Activated CD4-positive, alpha-beta T cell treated with anti-CD3 and anti-CD28 coated beads, Interleukin-2, amount 10 ng/mL, durations not matched to agents 24 days and 14 days (primary cell): ENCODE measurements at places on chromosomes 16 and 17.

- DNase-seq = no peak
These were observed 86.4 kb upstream of the HS3ST2 start for GRCh38 chr16:22727285-22728166.

DNA sequence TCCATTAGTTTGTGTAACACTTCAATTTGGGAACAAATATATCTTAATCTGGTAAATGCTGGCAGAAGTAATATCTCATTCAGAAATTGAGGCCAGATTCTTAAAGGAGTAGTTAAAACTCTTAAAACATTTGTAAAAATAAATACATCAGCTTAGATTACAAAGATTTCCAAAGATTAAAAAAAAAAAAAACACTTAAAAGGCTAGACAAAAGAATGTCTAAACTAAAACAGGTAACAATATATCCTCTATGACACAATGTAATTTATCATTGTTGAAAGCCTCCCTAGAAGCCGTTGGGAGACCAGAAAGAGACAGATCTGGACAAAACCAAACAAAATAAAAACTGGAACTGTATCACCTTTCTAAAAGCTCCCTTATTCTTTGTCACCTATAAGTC is 3.5 kb downstream of the GPATCH8 start:
- DNase-seq = no peak

- no peak for DNase-seq
These were observed 358.3 kb upstream of the SALL1 start for GRCh38 chr16:51509336-51509735.

- no peak for DNase-seq
These were observed 9.3 kb downstream of the OSBPL7 start for GRCh38 chr17:47812146-47812920.

DNA sequence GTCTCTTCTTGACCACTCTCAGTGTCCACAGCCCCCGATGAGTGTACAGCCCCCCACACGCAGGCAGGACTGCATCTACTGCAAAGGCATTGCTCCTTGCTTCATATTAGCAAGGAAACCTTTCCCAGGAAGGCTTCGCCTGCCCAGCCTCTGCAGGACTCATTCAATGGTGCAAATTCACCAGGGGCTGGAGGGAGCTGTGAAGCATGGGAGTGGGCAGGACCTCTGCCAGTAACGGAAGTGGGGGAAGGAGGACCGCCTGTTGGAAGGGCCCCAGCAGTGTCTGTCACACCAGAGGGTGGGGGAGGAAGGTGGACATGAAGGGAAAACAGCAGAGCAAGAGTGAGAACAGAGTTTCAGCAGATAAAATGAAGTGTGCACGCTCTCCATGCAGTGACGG is 2.5 kb downstream of the SPATA33 start:
- DNase-seq = no peak

DNA sequence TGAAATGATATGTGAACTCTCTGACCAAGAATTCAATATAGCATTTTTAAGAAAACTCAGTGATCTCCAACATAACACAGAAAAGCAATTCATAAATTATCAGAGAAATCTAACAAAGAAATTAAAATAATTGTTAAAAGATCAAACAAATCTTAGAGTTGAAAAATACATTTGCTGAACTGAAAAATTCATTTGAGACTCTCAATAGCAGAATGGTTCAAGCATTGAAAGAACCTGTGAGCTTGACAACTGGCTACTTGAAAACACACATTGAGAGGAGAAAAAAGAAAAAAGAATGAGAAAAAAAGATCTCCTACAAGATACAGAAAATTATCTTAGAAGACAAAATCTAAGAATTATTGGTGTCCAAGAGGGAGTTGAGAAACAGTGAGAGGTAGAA is 203.5 kb downstream of the CEP112 start:
- DNase-seq = no peak

DNA sequence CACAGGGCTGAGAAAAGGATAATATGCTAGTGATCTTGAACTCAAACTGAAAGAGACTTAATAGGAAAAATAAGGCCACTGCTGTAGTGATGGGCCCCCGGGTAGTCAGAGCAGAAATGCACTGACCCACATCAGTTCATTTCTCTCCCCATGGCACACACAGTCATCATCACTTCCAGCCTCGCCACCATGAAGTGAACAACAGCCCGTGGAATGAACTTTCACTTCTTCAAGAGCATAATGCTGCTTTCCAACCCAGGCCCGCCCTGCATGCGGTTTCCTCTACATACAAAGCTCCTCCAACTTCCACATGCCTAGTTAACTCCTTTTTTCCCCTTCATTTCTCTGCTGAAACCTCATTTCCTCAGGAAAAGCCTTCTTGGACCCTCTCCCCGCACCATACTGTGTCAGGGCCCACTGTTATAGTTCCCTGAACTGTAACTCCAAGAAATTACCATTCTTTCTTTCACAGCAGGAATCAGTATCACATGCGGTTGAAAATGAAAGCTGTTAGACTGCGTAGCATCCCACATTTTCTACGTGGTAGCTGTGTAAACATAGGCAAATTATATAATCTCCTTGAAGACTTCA is 65.8 kb upstream of the SMIM36 start:
- peak; percentile 81 for DNase-seq

- no peak for DNase-seq
These were observed 215.8 kb downstream of the CDH8 start for GRCh38 chr16:61820398-61820797.

DNA sequence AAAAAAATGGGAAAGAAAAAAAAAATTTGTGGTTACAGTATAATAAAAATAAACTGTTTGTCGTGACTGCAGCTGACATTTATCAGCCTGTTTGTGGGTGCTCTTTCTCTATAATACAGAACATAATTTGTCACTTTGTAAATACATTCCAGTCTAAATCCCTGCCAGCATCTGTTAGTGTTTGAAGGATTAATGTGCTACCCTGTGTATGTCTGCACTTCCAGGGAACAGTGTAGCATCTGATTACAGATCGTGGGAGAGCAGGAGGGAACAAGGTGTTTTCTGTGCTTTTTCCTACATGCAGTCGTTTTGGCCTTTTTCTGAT is 265.1 kb downstream of the WWOX start:
- DNase-seq = no peak

DNA sequence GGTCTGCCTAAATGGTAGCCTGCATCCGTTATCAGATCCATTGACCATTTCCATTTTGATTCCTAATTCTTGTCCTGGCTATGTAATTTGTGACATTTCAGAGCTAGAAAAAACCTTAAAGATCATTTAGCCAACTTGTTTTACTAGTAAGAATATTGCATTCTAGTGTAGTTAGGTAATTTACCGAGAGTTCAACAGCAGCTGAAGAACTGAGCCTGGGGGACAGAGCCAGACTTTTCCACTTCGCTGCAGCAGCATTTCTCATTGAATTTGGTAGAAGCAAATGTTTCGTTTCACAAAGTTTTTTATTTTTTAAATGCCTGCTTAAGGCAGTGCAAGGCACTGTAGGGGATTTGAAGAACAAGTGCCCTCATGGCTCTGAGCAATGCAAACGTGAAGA is 59.2 kb upstream of the MARCHF10 start:
- DNase-seq = no peak

DNA sequence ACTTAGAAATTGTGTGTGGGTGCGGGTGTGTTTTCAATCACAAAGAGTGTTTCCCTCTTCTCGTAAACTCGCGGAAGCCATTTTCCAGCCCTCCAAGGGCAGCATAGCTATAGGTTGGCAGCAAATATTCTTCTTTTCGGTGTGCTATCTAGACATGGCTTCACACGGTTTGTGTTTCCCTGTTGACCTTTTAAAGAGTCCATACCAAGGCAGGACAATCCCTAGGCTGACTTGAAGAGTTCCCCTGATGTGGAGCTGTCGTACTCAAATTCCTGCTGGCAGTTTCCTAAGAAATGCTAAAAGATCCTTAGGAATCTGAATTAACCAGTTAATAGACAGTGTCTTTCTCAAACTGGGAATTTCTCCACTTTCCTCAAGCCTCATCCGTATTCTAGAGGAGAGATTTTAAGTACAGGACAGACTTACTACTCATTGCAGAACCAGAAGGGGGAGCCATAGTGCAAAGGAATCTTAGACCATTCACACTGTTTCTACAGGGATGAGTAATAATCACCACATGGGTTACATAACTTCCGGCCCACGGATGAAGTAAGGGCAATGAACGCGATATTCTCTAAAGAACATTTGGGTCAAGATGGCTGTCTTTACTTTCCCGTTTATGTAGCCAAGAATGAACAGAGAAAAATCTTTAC is 288.6 kb upstream of the ELAC2 start:
- DNase-seq = peak; percentile 59

GRCh38 chr16:49269201-49269600 is 12.4 kb downstream of the CBLN1 start:
- DNase-seq = no peak

DNA sequence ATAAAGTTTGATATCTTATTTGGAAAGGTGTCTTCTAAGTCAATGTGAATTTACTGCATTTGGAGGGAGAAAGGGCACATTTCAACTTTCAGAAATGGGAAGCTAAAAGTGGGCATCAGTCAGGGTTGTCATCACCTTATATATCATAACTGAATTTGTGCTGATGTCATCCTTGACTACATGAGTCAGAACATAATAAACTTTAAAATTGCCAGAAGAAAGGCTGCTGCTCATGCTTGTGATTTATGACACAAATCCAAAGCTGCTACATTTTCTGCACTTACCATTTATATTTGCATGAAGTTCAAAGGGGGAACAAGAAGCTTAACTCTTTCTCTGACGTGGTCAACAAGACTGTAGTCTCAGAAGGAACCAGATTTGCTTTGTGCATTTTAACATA is 196.6 kb downstream of the UTP18 start:
- DNase-seq = no peak

DNA sequence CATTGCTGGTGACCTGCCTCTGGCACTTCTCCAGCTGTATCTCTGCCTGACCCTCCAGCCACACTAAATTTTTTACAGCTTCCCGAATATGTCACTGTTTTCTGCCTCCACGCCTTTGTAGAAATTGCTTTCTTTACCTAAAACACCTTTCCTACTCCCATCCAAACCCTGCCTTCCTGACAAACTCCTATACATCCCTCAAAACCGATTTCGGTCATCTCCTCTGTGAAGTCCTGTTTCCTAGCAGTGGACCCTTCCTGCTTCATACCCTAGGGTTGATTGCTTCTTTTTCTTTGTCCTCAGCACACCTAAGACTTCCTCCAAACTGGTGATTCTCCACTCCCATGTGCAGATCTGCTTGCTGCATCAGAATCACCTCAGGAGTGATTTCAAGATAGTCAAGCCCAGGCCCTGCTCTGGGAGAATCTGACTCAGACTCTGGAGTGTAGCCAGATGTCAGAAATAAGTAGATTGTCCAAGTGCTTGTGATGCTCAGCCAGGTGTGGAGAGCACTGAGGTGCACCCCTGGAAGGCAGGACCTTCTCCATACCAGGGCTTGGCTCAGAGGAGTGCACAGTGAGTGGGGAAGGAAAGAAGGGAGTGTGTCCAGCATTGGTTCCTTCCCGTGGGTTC is 184.2 kb downstream of the COPRS start:
- no peak for DNase-seq

DNA sequence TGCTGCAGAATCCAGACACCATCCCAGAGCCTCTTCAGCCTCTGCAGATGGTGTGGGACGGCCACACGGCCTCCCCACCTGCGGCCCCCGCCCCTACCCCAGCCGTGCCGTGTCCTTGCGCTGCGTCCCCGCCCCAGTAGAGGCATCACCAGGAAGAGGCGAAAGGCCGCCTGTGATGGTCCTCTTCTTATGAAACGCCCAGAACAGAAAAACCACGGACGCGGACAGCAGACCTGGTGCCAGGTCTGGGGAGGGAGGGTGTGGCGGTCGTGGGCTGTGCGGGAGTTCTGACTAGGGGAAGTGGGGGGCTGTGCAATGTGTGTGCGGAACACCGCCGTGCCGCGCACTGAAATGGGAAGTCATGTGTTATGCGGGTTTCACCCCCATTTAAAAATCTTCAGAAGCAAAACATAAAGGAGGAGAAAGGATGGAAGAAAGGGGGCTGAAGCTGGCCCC is 25.5 kb downstream of the ACSF3 start:
- DNase-seq = no peak

GRCh38 chr17:55237841-55238178 is 26.9 kb upstream of the HLF start:
- no peak for DNase-seq

- DNase-seq = no peak
These were observed 942.1 kb downstream of the KCNJ2 start for GRCh38 chr17:71111460-71111859.

DNA sequence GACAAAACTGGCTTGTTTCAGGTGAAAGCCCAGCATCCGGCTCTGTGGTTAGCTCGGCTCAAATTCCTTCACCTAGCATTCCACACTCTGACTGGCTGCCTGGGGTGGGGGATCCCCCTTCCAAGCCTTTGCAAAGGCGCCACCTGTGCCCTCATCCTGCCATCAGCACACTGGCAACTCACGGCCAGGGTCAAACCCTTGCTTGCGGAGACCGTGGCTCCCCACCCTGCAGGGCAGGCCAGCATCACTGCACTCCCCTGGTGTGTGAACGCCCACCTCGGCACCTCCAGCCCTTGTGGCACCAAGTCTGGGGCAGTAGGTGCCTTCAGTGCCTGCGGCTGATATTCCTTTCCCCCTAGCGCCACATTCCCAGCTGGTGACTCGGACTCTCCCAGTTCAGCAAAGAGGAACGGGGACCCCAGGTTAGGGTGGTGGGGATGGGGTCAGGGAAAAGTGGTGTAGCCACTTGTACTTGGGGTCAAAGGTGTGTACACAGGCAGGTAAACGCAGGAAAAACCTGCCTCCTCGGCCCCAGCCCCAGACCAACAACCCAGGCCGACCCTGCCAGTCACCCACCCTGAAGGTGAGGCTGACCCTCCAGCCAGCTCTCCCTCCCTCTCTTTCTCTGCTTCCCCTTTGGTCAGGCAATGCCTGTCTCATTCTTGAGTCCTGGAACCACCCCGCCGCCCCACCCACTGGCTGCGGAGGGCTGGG is 1.1 kb downstream of the FLII start:
- DNase-seq = peak; percentile 68
